ENCODE measurements at places on chromosomes 2 and 18.

GRCh38 chr2:127049927-127050802 is 56.8 kb downstream of the BIN1 start:
- peak; percentile 61 for DNase-seq

- DNase-seq, result no peak
These were observed 736.3 kb upstream of the ACVR2A start for GRCh38 chr2:147108548-147108947.

GRCh38 chr2:194705398-194705797 is 951.6 kb upstream of the SLC39A10 start:
- no peak for DNase-seq

- DNase-seq, result no peak
These were observed 101.5 kb upstream of the ODC1 start for GRCh38 chr2:10549621-10550020.

- DNase-seq, result no peak
These were observed 343.9 kb upstream of the MMADHC start for GRCh38 chr2:149931486-149931885.

DNA sequence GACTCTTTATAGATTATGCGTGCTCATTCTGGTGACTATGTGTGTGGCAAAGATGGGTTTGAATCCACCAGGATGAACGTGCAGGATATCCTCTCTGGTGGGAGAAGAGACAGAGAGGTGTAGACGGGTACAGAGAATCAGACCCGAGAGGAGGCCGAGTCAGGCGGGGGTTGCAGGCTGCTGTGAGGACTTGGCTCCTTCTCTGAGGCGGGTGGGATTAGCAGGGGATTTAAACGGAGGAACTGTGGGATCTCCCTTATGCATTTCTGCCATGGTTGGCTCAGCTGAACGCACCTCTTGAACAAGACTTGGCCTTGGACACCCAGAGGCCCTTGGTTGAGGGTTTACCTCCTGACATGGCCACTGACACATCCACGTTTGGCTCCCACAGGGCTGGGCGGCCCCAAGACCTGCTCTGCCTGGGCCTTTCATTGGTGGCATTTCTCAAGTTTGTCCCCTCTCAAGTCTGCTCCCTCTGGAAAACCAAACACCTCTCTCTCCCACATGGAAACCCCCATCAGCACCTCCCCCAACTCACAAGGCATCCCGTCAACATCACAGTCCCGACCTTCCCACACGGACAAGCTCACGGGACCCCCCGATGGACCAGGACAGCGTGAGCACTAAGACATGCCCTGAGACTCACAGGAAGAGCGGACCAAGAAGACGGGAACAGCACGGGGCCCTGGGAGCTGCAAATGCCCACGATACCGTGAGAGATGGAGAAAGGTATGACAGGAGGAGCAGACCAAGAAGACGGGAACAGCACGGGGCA is 158.3 kb downstream of the RTP5 start:
- no peak for DNase-seq

DNA sequence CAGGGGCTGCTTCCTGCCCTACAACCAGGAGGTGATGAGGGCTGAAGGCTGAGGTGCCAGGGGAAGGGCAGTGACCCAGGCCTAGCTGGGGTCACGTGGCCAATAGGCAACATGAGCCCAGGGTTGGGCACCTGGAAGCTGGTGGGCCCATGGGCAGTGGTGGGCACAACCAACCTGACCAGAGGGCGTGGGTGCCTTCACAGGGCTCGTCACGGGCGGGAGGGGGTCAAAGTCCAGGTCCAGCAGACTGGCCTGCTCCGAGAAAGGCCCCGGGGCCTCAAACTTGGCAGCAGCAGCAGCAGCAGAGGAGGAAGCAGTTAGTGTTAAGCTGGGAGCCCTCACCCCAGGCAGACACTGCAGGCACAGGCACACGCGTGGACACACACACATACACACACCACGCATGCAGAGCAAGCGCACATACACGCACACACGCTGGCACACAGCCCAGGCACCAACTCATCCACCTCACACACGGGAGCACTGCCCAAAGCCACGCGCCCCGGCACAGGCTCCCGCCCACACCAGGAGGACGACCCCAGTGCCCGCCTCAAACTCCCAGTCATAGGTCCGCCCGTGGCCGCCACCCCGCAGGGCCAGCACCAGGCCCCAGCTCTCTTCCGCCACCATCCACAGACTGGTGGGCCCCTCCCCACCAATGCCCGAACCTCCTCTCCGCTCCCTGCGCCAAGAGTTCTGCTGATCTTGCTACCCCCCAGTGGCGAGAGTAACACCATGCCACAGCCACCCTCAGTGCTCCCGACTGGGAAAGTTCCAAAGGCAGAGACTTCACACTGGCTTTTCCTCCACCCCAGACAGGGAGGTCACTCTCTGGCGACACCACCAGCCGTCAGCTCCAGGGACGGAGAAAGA is 53.0 kb downstream of the BIN1 start:
- no peak for DNase-seq

DNA sequence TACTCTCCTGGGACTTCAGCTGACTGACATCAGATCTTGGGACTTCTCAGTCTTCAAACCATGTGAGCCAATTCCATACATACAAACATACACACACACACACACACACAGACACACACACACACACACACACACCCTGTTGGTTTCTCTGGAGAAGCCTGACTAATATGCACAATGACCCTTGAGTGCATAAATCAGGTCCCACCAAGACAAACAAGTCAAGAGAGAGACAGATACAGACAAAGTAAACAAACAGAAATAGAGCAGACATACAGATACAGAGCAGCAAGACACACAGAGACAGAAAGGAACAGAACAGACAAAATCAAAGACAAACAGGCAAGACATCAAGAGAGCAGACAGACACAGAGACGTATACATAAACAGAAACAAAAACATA is 43.8 kb upstream of the DDX18 start:
- no peak for DNase-seq

DNA sequence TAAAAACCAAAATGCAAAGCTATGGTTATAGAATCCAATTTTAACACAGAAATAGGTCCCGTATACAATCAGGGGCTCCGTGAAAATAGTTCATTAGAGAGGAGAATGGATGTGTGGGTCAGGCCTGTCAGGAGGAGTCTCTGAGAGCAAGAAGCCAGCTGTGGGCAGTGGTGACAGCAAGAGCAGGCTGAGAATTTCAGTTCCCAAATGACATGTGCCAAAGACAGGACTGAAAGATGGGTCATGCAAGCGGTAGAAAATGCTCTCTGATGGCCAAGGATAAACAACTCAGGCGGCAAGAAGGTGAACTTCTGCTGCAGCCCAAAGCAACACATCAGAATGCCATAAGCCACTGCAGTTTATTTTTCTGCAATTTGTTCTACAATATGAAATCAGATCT is 100.4 kb downstream of the CCDC141 start:
- DNase-seq, result no peak

DNA sequence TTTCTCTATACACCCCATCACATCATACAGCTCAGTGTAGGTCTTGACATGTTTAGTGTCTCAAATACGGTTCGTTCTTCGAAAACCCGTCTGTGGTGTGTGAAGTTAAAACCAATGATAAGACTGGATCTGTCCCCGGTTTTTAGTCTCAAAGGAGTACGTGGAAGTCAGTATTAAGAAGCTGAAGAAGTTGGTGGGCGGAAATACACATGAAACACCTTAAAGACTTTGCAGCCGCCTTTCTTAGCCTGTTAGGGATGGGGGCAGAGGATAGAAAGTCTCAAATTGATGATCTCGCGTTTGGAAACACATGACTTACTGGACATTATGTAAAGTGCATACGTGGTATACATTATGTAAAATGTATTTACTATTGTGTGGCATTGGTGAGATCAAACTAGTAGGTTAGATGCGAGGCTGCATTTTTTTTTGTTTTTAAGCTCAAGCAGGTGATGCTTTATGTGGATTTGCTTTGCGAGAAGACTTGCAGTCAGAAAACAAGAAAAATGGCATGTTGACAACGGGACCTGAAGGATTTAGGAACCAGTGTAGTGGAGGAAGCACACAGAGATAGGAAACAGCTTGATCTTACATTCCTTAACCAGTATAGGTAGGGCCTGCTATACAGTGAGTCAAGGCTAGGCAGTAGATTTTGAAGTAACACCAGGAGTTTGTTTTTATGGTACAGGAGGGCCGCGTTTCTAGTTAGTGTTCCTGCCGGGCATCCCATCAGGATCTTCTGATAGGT is 1.2 kb downstream of the CNOT11 start:
- no peak for DNase-seq
